IPS-NIHi11 (cell line): ENCODE measurements at places on chromosomes 7 and 10.

- DNase-seq: no peak
Measured at GRCh38 chr10:67606572-67606971, 89.4 kb downstream of the CTNNA3 start.

- no peak for DNase-seq
Measured at GRCh38 chr10:6300106-6300783, 97.5 kb downstream of the PFKFB3 start.

DNA sequence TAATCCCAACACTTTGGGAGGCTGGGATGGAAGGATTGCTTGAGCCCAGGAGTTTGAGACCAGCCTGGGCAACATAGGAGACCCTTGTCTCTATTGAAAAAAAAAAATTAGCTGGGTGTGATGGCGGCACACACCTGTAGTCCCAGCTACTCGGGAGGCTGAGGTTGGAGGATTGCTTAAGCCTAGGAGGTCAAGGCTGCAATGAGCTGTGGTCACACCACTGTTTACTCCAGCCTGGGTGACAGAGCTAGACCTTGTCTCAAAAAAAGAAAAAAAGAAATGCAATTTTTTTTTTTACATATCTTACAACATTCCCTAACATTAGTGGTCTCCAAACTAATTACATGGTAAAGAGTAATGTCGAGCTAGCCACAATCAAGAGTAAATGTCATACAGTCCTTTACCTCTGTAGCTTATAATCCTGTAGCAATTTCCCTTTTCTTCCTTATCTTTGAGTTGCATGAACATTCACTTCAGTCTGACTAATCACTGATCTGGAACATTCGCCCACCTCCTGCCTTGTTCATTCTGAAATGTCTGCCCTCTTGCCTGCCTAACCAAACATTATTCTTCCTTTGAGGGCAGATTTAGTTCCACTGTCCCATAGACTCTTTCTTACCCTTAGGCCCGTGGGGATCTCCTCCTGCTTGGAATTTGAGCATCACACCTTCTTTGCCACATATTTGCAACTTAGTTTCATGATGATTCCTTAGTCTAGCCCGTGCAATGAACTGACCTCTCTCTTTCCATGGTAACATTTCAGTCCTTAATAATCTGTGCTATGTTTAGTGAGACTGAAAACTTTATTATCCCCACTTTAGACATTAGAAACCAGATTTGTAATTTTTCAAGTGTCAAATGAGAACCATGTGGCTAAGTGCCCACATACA, 4.8 kb upstream of the VCL start:
- no peak for DNase-seq

DNA sequence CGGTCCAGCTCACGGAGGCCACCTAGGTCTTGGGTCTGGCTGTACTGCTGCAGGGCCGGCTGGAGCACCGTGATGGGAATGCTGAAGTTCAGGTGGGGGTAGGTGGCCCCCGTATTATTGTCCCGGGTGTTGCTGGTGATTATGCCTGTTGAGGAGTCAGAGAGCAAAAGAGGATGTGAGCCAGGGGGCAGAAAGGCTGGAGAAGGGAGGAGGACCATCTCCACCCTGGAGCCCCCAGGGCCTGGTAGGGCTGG, 6.6 kb downstream of the TYSND1 start:
- DNase-seq: no peak

- DNase-seq: no peak
Measured at GRCh38 chr7:152862856-152863255, 103.3 kb downstream of the ACTR3B start.
